Right ventricle myocardium superior (tissue), 1 donor: ENCODE measurements at places on chromosomes 11 and 22.
A peak's percentile ranks its signal among the peaks of the same experiment; 100 is the strongest.

- DNase-seq, result no peak
These were observed 8.6 kb downstream of the APOA4 start for GRCh38 chr11:116814502-116814901.

DNA sequence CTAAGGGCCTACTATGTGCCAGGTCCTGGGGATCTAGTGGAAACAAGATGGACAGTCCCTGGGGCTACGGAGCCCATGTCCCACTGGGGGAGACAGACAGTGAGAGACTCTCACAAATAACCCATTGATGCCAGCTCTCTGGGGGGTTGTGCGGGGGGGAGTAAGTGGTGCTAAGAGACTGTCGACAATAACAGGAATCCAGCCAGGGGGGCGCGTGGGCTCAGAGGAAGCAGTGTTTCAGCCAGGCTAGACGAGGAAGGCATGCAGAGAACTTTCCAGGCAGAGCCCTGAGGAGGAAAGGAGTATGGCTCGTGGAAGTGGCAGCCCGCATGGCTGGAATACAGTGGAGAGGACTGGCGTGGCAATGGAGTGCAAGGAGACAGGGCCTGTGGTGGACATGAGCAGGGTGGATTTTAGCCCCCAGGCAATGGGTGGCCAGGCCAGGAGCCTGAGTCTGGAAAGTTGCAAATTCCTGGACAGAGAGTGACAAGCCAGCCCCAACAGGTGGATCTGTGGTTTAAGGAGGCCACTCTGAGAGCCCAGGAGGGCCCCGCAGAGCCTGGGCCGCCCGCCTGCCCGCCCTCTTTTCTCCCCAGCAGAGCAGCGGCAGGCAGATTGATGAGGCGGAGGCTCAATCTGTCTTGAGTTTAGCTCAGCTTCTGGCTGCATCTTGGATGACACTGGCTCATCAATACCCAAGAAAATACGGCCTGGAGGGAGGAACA lies 40.0 kb upstream of the TCF20 start:
- DNase-seq, result no peak

- DNase-seq, result no peak
These were observed 321.8 kb downstream of the CADM1 start for GRCh38 chr11:115182282-115182955.

DNA sequence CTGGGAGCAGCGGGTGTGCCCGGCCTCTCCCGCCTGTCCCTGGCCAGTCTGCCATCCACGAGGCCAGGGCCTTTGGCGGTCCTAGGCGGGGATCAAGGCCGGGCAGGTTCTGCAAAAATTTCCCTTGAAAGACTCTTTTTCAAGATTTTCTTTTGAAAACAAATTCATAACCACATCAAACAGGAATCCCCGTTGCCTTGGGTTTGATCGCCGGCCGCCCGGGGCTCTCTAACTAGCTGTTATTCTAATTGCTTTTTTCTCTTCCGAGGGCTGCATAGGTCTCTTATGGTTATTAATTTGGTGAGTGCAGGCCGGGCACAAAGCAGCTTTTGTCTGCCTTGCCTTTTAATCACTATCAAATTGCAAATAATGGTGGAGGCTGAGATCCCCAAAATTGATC lies 42.0 kb downstream of the CDKN1C start:
- DNase-seq, result no peak

DNA sequence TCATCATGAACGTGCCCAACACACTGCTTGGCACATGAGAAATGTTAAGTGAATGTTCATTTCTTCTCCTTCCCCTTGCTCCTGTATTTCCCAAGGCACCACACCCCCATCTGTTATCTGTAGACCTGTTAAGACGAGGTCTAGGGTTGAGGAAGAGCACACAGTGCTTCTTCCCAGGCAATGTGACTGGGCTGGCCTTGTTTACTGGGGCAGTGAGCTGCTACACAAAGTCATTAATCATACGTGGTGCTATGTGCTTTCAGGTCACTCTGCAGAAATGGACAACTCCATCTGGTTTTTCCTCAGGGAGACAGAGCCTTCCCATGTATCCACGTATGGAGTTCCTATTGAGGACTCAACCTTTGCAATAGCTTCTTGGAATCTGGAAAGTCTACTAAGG lies 118.7 kb downstream of the KCNC1 start:
- no peak for DNase-seq

- no peak for DNase-seq
These were observed 34.6 kb upstream of the MN1 start for GRCh38 chr22:27836181-27836580.

DNA sequence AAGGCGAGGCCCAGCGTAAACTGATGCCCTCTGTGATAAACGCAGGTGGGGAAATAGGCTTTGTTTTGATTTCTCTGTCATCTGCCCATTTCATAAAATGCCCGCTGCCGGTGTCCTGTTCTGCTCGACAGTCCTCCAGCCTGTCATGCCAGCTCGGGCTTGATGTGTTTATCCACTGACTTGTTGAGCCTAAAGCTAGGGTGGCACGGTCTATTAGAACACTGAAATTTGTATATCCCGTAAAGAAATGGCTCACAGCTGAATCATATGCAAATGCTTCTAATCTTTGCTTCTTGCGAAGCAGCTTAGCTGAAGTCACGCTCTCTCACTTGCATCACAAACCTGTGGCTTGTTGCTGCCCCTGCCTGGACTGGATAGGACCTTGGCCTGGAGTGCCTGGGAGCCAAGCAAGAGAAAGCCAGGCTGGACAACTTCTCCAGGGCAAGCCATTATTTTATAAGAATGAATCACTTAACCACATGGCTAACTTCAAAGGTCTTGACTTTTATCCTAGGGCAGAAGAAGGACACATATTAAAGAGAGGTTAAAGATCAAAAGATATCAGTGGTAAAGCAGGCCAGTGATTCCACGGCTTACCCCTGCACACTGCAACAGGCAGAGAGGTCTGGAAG lies 33.1 kb downstream of the EHF start:
- no peak for DNase-seq

- peak; percentile 58 for DNase-seq
These were observed 34.1 kb downstream of the LMO1 start for GRCh38 chr11:8229299-8230177.

DNA sequence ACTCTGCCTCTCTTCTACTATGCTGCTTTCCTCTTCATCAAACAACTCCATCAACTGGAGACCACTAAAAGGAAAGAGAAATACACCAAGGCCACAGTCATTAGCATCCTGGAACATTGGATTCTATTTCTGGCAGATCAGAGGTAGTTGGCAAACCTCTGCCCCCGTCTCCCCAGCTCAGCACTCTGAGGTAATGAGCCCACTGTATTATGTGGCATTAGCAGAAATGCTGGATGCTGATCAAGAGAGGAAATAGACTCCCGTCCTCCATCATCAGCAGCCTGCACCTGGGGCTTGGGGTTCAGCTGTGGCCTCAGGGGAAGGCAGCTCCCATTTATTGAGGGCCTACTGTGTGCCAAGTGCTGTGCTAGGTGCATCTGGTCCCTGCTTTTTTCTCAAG lies 9.0 kb upstream of the RASD2 start:
- no peak for DNase-seq

- no peak for DNase-seq
These were observed 52.0 kb upstream of the ELF5 start for GRCh38 chr11:34565417-34566207.

DNA sequence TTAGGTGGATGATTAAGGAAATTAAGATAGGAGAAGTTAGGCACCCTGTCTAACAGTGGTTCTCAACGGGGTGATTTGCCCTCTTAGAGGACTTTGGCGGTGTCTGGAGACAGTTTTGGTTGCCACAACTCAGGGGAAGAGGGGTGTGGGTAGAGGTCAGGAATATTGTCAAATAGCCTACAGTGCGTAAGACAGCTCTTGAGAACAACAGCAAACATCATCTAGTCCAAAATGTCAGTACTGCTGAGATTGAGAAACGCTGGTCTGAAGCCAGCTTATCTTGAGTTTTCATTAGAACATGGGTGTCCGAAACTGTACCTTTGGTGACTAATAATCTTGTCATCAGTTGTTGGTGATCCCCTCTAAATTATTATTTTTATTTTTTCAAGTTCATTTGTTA lies 38.4 kb downstream of the CECR2 start:
- no peak for DNase-seq

GRCh38 chr11:10891151-10891720 lies 33.4 kb upstream of the ZBED5 start:
- no peak for DNase-seq
